Suppressor macrophage treated with lipopolysaccharide for 4 hours (primary cell): ENCODE measurements at places on chromosomes 1 and 21.

DNA sequence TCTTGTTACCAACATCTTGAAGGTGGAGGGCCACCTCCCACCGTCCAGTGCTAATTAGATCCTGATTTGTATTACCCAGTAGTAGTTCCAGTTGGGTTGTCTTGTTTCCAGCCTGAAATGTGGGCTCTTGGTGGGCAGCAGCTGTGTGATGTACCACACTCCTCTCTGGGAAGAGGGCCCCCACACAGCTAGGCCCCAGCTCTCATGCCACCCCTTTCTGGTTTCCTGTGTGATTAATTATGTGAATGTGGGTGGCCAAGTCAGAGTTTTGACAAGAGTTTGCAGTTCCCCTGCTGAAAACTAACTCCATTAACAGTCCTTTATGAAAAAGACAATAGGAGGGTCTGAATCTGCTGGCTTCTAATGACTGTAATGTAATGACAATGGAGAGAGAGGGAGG, 3.8 kb downstream of the HMGB4 start:
- no peak for DNase-seq

DNA sequence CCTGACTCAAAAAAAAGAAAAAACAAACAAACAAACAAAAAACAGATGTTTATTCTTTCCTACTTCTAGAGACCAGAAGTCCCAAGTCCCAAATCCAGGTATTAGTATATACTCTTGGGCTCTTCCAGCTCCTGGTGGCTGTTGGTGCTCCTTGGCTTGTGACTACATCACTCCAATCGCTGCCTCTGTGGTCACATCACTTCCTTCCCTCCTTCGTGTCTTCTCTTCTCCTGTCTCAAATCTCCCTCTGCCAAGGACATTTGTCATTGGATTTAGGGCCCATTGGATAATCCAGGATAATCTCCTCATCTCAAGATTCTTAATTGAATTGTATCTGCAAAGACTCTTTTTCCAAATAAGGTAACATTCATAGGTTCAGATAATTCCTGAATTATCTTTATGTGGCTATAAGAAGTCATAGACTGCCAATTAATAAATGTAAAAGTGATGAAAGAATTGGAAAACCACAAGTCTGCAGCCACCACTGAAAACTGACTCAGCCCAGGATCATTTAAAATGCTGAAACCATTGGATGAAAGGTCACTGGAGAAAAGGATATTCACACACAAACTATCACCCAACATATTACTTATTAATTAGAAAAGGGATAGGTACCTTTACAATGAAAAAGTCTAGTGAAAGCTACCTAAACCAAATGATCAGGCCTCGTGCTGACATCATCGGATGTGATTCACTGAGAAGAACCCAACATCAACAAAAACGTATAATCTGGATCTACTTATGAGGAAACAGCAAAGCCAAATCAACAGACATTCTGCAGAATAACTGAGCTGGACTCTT, 67.1 kb downstream of the ZNF281 start:
- DNase-seq, result no peak

GRCh38 chr21:16517383-16517782, 787.6 kb downstream of the USP25 start:
- no peak for DNase-seq

GRCh38 chr1:56057466-56058405, 521.6 kb downstream of the PLPP3 start:
- no peak for DNase-seq

GRCh38 chr1:205258261-205258691, 30.5 kb downstream of the TMCC2 start:
- no peak for DNase-seq

DNA sequence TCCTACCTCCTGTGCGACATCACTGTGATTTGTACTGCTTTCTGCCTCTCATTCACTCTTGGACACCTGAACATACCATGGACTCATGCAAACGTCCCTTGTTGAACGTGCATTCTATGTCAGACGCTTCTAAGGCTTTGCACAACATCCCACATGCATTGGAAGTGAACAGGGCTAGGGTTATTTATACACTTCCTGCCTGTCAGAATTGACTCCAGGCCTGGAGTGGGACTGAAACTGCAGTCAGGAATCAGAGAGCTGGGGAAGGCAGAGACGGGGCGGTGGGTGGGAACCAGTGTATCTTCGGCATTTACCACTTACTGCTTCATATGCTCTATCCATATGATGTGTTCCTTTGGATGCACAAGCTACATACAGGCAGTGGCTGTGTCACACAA, 81.4 kb upstream of the GALNT2 start:
- no peak for DNase-seq

DNA sequence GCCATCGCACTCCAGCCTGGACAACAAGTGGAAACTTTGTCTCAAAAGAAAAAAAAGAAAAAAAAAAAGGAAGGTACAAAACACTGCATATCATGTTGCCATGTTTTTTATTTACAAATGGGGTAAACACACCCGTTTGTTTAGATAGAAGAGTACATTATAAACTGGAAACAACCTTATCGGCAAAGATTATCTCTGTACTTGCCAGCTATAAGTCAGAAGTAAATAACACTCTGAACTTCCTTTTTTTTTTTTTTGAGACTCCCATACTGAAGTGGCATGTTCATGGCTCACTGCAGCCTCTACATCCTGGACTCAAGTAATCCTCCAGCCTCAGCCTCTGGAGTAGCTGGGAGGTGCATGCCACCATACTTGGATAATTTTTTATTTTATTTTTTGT, 21.9 kb downstream of the USP48 start:
- DNase-seq, result no peak

GRCh38 chr1:212009561-212009960, 25.8 kb downstream of the INTS7 start:
- no peak for DNase-seq

- DNase-seq, result no peak
Observed at GRCh38 chr1:55245781-55246180, 30.6 kb upstream of the USP24 start.

DNA sequence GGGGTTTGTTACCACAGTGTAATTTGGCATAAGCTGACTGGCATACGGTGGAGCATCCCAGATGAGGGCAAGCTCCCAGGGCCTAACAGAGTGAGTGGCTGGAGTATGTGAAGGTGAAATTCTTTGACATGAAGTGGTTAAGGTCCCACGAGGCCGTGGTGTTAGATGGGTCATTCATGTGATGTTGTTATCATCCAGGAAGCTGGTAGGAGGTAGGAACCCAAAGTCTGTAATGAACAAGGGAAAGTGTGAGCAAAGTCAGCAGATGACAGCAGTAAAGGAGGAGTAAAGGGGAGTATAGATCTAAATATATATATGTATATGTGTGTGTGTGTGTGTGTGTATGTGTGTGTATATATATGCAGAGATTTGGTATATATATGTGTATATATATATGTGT, 47.6 kb downstream of the MDM4 start:
- DNase-seq, result no peak

- DNase-seq, result no peak
Observed at GRCh38 chr1:19921310-19921709, 2.1 kb downstream of the PLA2G2E start.

DNA sequence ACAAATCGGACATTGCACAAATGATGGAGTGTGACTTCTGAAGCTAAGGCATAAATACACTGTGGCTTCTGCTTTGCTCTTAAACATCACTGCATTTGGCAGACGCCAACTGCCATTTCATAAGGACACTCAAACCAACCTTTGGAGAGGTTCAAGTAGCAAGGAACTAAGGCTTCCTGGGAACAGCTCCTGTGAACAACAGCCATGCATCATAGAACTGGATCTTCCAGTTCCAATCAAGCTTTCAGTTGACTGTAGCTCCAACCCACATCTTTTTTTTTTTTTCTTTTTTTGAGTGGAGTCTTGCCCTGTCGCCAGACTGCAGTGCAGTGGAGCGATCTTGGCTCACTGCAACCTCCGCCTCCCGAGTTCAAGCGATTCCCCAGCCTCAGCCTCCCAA, 10.7 kb upstream of the HUNK start:
- DNase-seq, result no peak

- DNase-seq, result no peak
Observed at GRCh38 chr1:26168410-26169197, at the start of gene C1orf232. TSS of gene C1orf232 (minus strand) at chr1:26168963. CDS start at chr1:26168499, 464 bp downstream.

DNA sequence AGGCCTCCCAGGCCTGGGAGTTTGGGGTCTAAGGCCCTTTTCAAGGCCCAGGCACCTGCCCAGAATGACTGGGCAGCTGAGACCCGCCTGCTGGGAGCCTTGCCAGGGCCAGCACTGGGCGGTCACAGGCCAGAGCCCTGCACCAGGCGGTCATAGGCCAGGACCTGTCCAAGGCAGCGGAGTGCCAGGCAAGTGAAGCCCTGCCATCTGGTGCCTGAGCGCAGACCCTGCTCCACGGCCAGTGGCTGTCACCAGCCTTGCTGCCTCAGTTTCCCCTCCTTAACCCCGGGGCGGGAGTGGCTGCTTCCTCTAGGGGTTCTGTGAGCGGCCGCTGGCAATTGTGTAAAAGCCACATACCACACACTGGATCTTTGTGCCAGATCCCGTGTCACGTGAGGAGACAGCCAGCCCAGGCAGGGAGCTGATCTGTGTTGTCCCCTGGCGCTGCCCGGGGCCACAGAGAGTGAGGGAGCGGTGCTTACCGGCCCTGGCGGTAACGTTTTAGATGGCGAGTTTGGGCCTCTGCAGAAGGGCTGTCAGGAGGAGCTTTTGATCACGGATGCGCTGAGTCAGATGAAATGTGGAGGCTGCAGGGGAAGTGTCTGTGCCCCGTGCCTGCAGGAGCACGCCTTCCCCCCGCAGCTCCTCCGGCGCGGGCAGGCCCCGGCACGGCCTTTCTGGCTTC, 4.6 kb downstream of the COL18A1 start:
- no peak for DNase-seq

GRCh38 chr1:236534151-236534651, 10.4 kb downstream of the LGALS8 start:
- DNase-seq, result peak; percentile 34

GRCh38 chr1:93888900-93889299, 9.9 kb upstream of the DNTTIP2 start:
- DNase-seq, result no peak

DNA sequence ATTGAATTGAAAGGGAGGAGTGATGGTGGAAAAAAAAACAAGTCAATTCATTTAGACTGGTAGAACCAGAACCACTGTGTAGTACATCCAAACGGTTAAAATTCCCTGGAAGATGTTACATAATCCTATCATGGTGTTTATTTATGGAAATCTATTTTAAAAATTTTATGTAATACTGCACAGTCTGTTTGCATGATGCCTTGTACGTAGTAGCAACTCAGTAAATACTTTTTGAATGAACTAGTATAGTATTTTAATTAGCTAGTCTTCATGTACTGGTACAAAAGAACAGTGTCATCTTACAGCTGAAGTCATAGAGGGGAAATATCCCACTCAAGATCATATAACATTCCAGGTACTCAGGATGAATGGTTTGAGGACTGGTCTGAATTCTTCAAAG, 27.0 kb upstream of the IER5 start:
- DNase-seq, result no peak

DNA sequence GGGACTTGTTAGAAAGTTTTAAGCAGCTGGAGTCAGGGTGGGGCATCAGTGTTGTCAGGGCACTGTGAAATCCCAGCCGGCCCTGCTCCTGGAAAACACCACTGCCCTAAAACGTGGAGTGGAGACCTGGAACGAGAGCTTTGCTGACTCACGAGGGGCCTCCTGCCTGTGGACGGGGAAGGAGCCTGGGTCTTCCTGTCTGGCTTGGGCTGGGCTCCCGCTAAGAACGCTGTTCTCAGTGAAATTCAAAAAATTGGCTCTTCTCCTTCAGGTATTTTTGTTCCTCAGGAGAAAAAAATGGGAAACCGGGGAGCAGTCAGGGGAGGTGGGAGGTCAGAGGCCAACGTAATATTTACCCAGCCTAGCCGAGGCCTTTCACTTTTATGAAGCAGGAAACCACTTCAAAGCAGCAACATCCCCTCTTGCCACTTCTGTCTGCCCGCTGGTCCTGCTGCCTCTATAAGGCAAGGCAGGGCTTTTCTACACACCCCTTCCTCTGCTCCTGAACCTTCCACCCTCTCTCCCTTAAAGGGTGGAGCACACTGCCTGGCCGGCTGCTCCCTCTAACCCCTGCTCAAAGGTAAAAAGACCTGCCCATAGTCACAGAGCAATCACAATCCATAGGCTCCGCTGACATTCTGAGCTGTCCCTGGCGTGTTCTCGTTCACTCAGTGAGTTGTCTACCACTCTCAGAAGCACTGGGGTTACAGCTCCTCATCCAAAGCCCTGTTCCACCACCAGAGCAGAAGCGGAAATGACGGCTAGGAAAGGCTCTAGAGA, 8.0 kb downstream of the PLXNA2 start:
- DNase-seq, result no peak

- peak; percentile 64 for DNase-seq
Observed at GRCh38 chr1:23908453-23909341, 4.5 kb downstream of the CNR2 start.

DNA sequence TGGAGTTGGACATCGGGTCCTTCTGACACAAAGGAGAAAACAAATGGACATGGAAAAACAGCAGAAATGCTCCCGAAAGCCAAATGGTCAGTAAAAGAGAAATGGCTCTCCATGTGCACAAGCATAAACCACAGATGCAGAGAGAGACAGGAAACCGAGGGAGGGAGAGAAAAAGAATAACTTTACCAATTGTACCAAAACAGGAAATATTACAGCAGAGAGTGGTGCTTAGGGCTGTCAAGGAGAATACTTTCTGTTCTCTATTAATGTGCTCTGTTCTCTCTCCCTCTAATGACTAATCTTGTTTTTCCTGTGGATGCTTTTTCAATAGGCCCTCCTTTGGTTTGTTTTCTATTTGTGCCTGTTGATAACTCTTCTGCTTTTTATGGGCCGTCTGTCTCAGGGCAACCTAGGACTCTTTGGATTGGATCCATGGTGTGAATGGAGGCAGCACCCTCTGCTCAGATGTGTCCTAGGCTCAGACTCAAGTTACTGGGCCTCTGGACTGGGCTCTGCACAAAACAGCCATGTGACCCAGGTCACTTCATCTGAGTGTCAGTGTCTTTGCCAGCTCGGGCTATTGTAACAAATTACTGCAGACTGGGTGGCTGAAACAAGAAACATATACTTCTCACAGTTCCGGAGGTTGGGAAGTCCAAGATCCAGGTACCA, 663.0 kb downstream of the NPHP4 start:
- DNase-seq, result no peak

DNA sequence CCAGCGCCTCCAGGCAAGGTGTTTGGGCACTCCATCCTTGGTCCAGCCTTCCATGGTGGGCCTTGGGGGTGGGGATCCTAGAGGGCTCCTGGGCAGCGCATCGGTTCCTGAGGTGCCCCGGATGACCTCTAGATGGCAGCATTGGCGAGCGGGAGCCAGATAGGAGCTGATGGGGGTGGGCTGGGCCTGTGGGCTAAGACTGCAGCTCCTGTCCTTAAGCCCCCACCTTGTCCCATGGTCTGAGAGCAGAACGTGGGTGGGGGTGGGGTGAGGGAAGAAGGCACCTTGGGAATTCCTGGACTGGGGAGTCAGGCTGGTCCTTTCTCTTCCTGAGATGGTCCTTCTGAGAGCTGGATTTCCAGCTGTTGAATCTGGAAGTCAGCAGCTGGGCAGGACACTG, 93.4 kb upstream of the CSF3R start:
- DNase-seq, result peak; percentile 57

GRCh38 chr1:62398377-62398776, 38.5 kb upstream of the USP1 start:
- DNase-seq, result peak; percentile 6
